MV-4-11 (cell line): ENCODE measurements at places on chromosomes 3 and 15.

GRCh38 chr3:13249664-13250390, 170.3 kb downstream of the NUP210 start:
- no peak for DNase-seq

GRCh38 chr3:28476764-28477163, 128.1 kb upstream of the AZI2 start:
- DNase-seq, result no peak

DNA sequence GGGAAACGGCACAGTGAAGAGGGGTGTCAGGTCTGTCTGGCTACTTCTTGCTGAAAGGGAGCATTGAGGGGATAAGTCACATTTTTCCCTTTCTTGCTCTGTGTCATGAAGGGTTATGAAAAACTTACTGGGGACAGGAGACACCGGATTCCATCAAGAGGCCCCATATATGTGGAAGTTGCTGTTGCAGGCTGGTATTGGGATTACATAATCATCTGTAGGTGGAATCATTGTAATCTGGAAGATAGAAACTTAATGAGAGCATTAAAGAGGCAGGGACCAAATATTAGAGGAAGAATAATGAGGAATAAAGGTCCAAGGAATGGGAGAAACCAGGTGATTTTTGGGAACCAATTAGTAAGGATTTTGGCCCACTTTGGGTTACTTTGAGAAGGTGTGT, 4.2 kb upstream of the TCAIM start:
- no peak for DNase-seq

GRCh38 chr3:151538456-151539393, 77.9 kb upstream of the IGSF10 start:
- DNase-seq, result peak; percentile 57

DNA sequence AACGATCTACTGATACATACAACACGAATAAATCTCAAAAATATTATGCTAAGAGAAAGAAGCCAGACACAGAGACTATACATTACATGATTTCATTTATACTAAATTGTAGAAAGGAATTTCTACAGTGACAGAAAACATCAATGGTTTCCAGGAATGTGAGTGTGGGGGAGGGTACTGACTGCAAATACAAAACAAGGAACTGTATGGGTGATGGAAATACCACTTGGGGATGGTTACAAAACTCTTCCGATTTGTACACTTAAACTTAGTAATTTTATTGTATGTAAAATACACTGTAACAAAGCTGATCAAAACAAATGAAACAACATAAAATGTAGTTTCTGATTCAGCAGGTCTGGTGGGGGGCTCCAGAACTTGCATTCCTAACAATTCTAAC, 45.8 kb upstream of the IP6K2 start:
- DNase-seq, result peak; percentile 5
